ENCODE measurements at places on chromosomes 11 and 22.

DNA sequence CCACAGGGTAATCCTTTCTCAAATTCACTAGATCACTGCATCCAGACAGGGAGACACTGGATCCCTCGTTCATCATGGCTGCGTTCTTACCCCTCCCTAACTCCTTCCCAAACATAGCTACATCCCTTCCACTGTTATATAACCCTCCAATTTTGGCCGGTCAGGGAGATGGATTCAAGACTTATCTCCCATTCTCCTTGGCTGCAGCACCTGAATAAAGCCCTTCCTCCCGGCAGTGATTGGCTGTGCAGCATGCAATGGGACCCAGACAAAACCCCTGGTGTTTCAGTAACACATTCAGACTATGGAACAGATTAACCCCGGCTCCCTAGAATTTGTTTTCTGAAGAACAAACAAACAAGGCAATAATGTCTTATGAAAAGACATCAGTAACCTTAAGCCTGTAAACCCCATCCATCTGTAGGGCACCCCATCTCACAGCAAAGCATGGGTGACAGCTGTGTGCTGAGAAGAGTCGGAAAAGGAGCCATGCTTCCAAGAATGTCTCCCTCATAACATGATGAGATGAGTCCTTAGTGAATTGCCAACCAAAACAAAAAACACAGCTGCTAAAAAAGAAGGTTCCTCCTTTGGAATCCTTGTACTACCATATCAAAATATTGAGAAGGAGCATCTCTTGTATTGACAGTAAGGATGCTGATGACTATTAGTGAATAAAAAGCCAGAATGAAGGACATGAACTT, 5.0 kb downstream of the MIF start:
- DNase-seq, result no peak

- DNase-seq, result no peak
These were observed 32.9 kb downstream of the MADD start for GRCh38 chr11:47302853-47303252.

DNA sequence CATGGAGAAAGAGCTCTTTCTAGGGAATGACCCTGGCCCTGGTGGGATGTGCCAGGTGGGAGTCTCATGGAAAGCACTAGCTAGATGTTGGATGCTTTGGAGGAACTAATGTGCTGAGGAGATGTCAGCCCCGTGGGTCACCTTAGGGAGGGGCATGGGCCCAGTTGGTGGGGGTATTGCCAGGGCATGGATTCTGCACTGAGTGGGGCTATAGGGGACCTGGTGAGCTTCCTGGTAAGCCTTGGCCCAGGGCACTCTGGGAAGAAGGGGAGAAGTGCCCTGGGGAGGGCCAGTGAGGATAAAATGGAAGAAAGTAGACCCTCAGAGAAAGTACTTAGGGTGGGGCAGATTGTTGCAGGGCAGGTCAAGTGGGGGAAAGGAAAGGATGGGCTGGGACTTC, 65.2 kb upstream of the SORL1-AS1 start:
- DNase-seq, result no peak

DNA sequence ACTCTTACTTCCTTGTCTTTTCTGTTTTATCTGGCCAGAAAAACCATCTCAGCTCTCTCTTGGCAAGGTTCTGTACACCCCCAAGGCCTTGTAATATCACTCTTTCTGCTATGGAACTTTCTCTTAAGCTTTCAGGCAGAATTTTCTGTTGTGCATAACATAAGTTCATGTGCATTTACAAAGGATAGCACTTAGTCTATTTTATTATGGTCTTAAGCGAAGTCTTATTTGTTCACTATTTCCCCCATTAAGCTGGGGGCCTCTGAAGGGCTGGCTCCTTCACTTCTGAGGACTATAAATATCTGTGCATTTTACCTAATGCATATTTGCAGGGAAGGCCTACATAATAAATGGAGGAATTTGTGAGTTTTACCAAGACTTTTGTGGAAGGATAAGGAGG, 1393.4 kb downstream of the FAM181B start:
- no peak for DNase-seq

GRCh38 chr11:128663824-128664223, 30.0 kb upstream of the FLI1 start:
- no peak for DNase-seq

GRCh38 chr11:69879729-69880005, 60.5 kb upstream of the FGF3 start:
- DNase-seq, result no peak

DNA sequence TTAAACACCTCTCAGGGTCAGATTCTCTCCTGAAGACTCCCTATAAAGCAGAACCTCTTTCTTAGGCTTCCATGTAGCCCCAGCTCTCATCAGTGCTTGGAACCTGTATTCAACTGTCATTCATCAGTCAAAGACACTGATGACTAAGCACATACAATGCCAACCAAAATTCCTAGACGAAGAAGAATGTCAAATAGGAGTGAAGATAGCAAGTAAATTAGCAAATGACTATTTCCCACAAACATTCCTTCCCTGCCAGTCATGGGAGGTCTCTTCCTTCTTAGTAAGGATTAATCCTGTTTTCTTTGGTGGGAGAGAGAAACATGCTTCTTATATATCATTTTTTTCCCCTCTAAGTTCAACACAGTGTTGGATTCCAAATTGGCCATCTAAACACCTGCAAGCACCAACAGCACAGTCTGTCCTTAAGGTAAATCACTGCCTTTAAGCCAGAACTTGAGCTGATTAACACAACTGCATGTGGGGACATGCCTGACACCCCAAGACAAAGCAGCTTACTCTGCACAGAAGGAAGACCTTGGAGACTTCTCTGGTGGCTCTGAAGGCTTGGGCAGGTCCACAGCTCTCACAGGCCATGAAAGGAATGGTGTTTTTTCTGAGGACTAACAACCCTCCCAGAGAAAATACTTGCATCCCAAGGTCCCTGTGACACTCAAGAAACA, 47.5 kb upstream of the ME3 start:
- no peak for DNase-seq

- DNase-seq, result no peak
These were observed 122.1 kb downstream of the CSNK2A3 start for GRCh38 chr11:11230802-11231562.

GRCh38 chr11:16791191-16791961, 52.9 kb downstream of the C11orf58 start:
- no peak for DNase-seq

GRCh38 chr22:44147821-44148574, 32.7 kb upstream of the PARVG start:
- DNase-seq, result no peak

DNA sequence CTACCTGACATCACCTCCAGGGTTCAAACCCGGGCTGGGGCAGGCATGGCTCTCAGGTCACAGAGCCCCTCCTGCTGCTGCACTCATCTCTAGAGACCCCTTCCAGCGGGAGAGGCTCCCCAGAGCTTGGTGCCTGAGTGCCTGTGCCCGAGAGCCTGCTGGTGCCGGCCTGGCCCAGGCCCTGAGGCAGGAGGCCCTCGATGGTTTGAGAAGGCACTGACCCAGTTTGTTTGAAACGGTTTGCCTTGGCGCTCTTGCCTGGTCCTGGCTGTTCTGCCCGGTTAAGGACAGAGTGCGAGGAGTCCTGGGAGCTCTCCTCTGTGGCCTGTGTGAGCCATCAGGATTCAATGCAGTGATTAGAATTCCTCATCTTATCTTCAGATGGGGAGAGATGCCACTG, 88.9 kb downstream of the TBC1D22A start:
- DNase-seq, result no peak

DNA sequence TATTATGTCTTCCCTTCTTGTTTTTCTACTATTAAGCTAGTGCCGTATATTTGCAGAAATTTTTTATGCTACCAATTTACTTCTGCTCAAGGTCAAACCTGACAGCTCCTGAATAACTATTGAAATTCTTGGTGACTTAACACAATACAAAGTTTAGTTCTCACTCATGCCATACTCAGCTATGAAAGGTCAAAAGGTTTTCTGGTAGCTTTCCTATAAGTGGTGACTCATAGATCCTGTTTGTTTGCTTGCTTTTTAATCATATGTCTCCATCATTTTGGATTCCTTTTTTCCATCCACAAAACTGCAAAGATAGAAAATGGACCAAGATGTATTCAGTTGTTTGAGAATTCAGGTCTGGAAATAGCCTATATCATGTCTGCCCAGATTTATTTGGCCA, 855.8 kb upstream of the LRRC4C start:
- DNase-seq, result no peak

- DNase-seq, result no peak
These were observed 3.1 kb downstream of the CYB5R3 start for GRCh38 chr22:42645938-42646568.

DNA sequence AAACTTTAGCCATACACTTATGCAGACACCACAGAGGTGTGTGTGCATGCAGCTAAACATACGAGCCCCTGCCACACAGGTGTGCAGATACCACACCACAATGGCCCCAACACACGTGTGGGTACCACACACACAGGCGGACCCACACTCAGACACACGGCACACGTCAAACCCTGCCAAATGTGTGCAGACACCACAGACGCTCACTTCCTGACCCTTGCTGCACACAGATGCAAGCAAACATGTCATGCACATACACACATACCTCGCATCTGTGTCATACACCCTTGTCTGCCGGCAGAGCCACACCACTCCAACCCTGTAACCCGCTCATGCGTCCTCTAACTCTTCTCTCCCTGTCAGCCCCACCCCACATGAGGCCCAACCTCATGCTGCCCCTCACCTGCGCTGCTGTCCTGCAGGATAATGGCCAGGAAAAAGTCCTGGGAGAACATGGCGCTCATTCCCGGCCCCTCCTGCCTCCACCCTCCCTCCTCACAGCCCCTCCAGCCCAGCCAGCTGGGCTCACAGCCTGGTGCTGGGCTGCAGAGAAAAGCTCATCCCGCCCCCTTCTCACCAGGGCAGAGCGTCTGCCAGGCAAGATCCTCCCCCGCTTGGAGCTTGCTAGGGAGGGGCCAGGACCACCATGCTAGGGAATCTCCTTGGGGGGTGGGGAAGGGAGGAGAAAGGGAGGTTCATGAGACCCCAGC, 14.2 kb downstream of the SMPD1 start:
- no peak for DNase-seq

GRCh38 chr11:73931951-73932350, 18.9 kb upstream of the DNAJB13 start:
- no peak for DNase-seq

GRCh38 chr11:11706028-11706427, 84.2 kb upstream of the GALNT18 start:
- no peak for DNase-seq

DNA sequence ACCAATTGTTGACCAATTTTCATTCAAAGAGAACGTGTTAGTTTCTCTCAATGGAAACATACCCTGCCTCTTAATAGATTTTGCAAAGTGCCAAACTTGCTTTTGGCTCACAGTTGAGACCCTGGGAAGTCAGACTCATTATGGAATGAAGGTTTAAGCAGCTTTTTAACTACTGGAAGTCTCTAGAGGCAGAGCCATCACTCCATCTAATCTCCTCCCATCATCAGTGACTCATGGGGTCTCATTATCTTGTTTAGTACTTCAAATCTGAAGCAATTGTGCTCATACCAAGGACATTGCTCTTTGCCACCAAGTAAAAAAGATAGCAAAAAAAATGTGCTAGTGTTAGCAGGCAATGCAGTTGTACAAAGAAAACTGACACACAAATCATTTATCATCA, 537.1 kb upstream of the LRRC4C start:
- DNase-seq, result no peak

- peak; percentile 20 for DNase-seq
These were observed 804 bp downstream of the ACER3 start for GRCh38 chr11:76861490-76861953.

DNA sequence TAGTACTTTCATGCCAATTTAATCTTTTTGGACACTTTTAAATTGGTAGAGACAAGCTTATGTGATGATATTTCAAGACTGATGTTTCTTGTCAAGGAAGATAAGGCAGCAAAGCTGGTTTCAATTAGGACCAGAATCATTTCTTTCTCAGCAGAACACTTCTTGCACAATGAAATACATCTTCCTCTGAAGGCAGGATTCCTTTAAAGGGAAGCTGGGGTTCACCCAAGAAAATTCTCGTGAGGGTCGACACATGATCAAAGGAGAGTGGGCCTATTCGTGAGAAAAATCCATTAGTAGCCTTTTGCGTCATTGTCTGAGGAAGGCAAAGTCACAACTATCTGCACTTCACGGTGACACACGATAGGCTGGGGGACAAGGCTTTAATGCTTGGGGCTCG, 17.6 kb downstream of the TTC12 start:
- peak; percentile 2 for DNase-seq

DNA sequence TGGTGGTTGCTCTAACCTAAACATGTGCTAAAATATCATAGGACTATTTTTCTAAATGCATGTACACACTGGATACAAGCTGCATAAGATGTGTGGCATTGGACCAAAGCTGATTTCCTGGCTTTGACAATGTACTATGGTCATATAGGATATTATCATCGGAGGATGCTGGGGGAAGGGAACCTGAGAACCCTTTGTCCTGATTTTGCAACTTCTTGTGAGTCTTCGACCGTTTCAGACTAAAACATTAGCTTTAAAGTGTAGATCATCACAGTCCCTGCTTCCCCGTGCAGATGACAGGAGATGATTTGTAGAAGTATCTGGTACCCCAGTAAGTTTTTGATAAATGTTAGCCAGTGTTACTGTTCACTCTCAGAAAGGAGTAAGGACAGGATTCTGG, 554.7 kb downstream of the MIAT start:
- no peak for DNase-seq

GRCh38 chr11:134339756-134340155, 8.0 kb downstream of the GLB1L2 start:
- DNase-seq, result no peak

DNA sequence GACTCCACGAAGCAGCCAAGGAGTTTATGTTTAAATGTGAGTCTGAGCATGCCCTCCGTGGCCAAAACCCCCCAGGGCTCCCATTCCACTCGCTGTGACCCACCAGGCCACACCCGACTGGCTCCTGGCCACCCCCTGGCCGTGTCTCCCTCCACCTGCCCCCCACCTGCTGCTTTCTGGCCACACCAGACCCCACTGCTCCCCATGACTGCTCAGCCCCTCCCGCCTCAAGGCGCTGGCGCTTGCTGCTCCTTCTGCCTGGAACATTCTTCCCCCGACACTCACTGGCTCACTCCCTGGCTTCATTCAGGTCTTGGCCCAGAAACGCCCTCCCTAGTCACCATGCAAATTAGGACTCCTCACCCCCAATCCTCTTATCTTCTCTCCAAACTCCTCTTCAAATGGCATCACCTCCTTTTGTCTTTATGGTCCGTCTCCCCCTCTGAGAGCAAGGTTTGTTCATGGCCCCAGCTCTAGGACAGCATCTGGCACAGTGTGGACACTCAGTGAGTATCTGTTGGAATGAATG, 72.2 kb downstream of the EFCAB6 start:
- DNase-seq, result no peak

- no peak for DNase-seq
These were observed 49.2 kb upstream of the RAPSN start for GRCh38 chr11:47498149-47498548.

DNA sequence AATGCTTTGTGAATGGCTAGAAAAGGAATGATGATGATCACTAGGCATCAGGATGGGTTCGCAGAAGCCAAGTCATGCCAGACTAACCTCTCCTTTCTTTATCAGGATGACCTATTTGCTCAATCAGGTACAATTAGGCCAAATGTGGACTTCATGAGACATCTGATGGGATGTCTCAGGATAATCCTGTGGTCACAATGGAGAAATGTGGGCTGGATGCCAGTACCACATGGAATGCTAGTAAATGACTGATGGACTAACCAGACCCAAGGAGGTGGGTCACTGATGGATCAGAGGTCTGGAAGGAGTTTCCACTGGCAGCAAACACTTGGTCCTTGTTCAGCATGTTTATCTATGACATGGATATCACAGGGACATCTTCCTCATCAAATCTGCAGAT, 94.8 kb upstream of the PHOX2A start:
- no peak for DNase-seq

Measured in SK-N-DZ (cell line).